H1 (cell line): ENCODE measurements at places on chromosomes 5 and 9.

- no peak for DNase-seq
Measured at GRCh38 chr9:738209-738915, 103.1 kb upstream of the DMRT1 start.

DNA sequence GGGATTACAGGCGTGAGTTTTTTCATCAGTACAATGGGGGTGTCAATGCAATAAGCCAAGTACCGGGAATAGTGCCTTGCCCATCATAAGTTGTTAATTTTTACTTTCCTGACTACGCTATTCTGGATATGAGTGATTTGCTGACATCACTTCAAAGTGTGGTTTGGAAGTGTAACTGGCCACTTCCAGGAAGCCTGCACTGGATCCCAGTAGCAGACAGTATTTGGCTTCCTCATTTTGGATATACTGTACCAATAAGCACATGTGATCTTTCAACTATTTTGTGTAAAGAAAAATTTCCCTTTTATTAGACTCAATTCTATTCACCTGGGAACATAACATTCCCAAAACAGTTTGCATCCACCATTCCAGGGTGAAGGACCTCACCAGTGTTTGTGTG, 417.7 kb upstream of the KLF4 start:
- DNase-seq = no peak

- DNase-seq = no peak
Measured at GRCh38 chr9:15372455-15372854, 50.2 kb upstream of the SNAPC3 start.

- no peak for DNase-seq
Measured at GRCh38 chr9:28668158-28668557, 1094.9 kb upstream of the C9orf72 start.

DNA sequence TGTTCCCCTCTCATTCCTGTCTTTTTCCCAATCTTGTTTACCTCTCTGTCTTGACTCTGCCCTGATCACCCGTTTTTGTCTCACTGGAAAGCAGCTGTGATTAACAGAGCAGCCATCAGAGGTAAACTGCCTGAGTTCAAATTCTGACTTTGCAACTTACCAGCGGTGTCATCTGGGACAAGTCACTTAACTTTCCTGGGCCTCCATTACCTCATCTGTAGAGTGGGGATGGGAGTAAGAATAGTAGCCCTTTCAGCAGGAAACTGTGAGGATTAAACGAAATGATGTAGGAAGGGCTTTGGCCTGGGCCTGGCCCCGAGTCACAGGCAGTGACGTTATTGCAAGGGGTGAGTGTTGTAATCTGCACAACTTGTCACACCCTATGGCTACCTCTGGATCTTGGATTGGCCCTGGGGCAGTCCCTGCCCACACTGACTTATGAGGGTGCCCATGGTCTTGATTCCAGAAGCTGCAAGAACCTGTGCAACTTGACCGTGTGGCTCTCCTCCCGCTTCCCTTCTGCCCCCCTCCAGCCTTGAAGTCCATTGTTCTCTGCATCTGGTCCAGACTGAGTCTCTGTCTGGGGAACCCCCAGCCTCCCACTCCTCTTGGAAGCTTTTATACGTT, 657 bp upstream of the PCDH12 start:
- DNase-seq = no peak

- no peak for DNase-seq
Measured at GRCh38 chr9:137619240-137620047, 639 bp downstream of the EHMT1 start.

DNA sequence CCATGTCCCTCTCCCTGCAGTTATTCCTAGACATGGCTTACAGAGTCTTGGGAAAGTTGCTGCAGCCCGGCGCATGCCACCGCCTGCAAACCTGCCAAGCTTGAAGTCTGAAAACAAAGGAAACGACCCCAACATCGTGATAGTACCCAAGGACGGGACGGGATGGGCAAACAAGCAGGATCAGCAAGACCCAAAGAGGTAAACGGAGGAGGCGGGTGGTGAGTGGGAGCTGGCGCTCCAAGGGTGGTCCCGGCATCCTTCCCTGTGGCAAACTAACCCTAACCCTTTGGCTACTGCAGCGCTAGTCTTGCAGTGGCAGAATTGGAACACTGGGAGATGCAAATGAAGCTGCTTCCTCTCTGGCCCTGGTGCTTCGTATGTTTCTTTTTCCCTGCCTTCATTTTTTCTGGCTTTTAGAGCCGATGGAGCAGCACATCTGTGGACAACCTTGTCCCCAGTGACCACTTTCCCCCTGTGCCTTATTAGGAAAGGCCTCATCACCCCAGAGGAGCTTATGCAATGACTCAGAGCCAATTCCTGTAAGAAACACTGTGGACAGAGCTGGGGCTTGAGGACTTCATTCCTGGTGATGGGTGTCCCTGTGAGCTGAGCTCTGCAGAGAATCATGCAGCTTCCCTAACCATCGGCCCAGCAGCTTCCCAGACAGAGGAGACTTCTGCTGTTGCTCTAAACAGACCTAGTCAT, 38.9 kb downstream of the PRRC2B start:
- no peak for DNase-seq
